ENCODE measurements at places on chromosomes 7 and 10.

DNA sequence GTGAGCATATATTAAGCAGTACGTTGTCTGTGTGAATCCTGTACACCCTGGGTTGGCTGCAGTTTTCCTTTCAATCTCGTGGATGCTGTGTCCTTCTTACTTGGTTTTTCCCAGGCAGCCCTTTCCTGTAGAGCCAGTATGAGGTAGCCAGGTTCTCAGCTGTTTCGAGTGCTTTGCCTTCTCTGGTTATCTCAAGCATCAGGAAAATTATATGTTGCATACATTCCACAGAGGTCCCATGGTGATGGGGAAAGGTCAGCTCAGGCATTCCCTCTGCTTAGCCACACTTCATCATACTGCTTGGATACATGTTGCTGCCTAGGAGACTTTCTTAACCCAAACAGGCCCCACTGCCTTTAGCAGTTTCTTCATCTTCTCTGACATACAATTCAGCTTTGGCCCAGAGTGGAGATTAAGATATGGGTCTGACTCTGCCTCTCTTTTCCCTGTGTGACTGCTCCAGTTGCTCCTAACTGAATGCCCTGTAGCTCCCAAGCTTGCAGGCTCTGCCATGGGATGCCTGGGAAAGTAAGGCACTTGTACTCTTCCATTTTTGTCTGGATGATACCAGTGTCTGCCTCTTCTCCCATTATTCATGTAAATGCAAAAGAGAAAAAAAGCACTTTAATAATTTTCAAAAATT, 11.3 kb downstream of the GNAI1 start:
- no peak for DNase-seq

DNA sequence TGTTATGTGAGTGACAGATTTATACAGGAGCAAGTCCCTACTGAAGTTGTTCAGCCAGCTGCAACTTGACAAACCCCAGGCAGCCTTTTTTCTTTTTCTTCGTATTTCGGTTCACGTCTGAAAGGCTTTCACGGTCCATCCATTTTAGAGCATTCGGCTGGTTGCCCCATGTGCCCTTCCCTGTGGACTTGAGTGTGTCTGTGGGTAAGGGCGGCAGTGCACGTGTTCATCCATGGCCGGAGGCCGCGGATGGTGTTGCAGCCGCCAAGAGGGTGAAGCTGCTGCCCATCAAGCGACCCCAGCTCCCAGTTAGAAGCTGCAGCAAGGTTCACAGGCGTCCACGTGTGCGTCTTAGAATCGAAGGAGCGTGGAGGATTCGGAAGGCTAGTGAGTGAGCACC, 35.9 kb downstream of the PPP2R2D start:
- DNase-seq = no peak

DNA sequence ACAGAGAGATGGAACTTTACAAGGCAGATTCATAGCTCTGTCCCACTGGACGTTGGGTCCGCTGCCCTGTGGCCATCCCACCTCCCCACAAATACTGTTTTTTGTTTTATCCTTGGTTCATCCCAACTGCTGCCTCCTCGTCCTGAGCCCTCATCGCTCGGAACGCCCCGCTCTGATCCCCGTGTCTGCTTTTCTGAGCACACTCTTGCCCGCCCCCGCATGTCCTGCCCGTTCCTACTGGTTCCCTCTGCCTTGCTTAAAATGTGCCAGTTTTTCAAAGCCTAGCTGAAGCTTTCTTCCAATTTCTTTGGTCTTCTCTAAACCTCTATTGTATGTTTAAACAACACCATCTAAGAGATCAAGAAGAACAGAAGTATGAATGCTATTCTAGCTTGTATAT, 19.4 kb downstream of the RNF32 start:
- no peak for DNase-seq

GRCh38 chr10:89327803-89328441, at the start of gene IFIT3:
TSS of gene IFIT3 (plus strand) at chr10:89327997. CDS start at chr10:89328074, 77 bp downstream.
- no peak for DNase-seq

- DNase-seq = no peak
These were observed 23.4 kb downstream of the FAM107B start for GRCh38 chr10:14751014-14751896.

DNA sequence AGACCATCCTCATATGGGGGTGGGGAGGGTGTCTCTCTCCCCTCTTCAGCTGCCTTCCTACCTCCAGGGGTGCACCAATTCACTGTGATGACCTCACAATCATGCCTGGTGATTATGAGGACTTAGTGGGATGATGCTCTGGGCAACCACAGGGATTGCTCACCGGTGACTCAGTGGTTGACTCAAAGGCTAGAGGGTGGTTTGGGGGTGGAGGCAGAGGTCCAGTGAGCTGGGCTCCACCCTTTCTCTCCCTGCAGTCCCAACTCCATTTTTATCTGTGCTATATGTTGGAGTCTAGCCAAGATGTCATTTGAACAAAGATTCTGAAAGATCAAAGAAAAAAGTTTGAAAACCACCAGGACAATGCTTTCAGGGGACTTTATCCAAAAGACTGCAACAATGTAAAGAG, 286.9 kb downstream of the KCNMA1 start:
- DNase-seq = no peak

GRCh38 chr10:128498378-128498730, 372.1 kb upstream of the MKI67 start:
- DNase-seq = no peak

- DNase-seq = no peak
These were observed 71.7 kb downstream of the DNAJB6 start for GRCh38 chr7:157408258-157409101.

GRCh38 chr7:34727464-34727995, 69.5 kb downstream of the NPSR1 start:
- no peak for DNase-seq

DNA sequence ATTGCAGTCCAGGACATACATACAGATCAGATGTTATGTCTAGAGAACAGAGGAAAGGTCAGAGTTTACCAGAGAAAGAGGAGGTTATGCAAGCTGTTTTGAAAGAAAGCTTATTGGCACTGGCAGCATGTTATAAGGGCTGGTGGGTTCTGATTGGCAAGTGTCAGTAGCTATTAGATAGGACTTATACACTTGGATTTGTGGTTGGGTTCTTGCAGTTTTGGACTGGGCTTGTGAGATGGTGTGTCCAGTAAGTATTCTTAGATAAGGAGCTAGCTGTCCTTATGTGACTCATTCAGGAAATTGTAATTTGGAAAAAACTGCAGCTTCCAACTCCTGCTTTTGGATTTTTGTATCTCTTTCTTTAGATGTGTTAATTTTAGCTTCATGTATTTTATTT, 130.7 kb upstream of the NAMPT start:
- DNase-seq = no peak

DNA sequence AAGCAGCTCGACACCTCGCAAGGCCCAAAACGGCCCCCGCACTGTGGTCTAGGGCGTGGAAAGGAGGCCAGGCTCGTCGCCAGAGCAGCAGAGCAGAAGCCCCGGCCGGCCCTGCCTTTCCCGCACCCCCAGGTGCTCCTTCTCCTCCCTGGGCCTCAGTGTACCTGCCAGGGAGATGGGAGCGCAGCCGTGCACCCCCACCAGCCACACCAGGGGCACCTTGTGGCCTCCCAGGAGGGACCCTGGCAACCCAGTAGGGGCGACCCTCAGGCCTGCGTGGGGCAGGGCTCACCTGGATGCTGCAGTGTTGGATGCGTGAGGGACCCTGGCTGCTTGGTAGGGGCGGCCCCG, 9.5 kb downstream of the PDGFA start:
- no peak for DNase-seq

GRCh38 chr10:89120931-89121763, 86.0 kb downstream of the CH25H start:
- no peak for DNase-seq

- no peak for DNase-seq
These were observed 144.2 kb upstream of the VSTM2A start for GRCh38 chr7:54397836-54398612.

DNA sequence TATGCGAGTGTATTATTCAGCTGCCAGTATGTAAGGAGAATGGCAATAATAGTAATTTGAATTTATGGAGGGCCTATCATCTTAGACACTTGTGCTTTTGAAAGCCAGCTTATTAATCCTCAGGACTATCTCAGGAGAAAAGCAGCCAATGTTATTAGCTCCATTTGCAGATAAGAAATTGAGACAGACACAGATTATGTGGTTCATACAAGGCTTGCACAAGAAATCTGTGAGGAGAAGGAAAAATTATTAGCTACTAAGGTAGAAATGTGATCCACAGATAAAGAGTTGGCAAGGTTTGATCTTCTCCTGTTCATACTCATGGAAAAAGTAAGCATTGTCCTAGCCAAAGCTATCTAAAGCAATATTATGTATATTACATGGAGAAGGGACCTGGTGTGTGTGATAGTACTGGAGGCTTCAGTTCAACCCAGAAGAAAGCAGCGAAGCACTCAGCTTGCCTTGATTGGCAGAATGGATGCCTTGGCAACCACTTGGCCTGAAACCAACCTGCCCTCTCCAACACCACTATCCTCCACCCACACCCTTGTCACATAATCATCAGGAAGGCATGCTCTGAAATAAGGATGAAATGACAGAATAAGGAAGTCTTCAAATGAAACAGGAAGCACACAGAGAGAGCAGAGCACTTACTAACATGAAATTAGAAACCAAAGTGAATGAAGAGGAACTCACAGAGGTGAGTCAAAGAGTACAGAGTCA, 18.0 kb downstream of the MACC1 start:
- DNase-seq = peak; percentile 30

GRCh38 chr7:31633467-31633866, 53.5 kb upstream of the PPP1R17 start:
- DNase-seq = no peak

DNA sequence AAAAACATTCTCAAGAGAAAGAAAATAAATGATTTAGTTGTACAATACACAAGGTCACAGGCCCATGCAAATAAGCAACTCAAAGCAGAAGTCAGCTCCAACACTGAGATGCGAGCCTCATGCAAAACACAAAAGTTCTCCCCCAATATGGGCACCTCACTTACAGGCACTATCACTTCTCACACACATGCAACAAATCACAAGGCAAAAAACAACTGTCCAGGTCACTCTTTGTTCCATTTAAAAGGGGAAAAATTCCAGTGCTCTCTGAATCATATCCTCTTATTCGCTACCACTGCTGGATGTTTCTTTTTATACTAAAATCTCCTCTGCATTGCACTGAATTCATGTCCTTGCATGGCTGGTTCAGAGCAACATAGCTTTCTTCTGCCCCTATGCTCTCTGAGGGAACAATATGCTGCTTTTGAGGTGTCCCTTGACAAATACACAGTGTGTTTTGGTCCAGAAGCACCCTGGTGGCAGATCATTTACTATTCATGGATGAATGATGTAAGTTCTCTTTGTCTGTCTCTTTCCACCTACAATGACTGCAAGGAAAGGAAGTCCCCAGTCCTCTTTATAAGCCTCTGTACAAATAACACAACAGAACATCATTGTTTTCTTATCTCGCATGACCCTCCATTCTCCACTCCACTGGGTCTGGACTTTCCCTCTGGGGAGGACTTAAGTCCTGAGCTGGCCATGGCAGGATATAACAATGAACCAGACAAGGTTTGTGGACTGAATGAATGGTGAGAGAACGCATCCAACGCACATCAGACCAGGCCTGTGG, 85.4 kb upstream of the GSDME start:
- no peak for DNase-seq

DNA sequence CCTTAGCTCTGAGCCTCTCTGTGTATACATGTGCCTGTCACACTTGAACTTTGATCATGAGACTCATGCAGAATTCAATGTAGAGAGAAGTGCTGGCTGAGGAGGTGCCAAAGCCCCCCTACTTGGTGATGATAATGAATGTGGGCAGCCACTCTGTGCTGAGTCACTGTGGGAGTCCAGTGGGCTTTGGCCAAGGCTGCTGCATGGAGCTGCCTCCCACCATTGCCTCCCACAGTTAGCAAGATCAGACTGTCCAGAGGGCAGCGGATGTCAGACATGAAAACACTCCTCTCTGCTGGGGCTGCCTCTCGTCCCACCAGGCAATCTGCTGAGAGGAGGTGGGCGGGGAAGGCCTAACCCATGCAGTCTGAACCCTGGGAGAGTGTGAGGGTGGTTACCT, 180.3 kb downstream of the SH2D4B start:
- no peak for DNase-seq

DNA sequence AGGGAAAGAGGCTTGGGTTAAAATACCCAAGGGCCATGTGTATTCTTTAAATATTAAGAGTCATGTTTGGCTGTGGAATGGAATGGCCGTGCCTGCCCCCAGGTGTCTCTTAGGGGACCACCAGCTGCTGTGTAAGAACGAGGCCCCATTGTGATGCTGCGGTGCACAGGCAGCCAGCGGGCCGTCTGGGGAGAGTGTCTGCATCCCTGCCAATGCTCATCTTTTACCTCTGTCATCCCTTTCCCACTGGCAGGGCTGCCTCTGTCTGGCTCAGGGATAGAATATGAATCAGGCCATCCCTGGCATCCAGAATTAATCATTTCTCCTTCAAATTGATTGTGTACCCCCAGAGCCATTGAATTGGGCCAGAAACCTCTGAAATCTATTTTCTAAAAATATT, 137.8 kb upstream of the GALNT17 start:
- DNase-seq = no peak

DNA sequence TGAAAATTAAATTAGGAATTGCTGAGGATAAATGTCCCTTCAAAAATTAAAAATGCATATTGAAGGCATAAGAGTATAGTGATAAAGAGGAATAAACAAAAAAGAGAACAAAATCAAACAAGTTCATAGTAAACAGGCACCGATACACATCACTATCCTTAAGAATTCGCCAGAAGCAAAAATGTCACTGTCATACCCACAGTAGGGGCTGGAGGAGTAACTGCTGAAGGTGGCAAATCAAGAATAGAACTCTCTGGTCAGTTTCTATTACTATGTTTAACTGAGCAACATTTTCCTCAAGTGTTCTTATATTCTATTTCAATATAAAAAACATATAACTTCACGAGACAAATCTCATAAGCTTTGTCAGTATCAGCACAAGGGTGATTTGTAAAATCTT, 84.0 kb downstream of the VPS41 start:
- no peak for DNase-seq

- no peak for DNase-seq
These were observed 4.7 kb downstream of the MICALL2 start for GRCh38 chr7:1454542-1454941.

GRCh38 chr10:27685681-27686080, 59.9 kb downstream of the MKX start:
- DNase-seq = no peak

DNA sequence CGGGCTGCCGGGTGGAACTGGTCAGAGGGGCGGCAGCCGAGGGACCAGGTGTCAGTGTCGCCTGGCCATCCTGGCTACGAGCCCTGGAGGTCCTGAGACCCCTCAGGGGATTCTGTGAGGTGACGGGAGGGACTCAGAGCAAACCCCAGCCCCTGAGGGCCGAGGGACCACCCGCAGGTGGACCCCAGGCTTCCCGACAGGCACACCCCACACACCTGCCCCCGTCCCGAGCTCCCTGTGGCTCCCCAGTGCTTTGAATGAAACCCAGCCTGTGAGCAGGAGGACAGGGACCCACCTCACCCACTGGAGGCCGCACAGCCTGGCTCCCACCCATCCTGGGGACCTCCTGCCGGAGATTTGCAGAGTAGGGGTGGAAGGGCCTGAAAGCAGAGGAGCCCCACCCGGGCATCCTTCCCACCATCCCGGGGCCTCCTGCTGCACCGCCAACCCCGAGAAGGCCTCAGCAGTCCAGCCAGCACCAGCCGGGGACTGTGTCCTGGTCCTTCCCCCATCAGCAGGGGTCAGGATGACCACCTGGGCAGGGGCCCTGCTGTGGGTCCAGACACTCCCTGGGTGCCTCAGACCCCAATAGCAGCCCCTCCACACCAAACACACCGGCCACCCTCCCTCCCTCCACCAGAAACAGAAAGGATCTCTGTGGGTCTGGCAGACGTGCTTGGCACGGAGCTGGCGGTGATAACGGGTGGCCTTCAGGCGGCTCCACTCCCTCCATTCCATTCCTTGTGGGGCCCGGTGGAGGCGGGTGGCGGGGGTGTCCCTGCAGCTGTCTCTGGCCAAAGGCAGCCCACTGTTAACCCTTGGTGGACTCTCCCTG, 13.9 kb downstream of the VENTX start:
- DNase-seq = no peak

Measured in NCI-H2107 (cell line).